ENCODE measurements at places on chromosomes 2 and 18.

DNA sequence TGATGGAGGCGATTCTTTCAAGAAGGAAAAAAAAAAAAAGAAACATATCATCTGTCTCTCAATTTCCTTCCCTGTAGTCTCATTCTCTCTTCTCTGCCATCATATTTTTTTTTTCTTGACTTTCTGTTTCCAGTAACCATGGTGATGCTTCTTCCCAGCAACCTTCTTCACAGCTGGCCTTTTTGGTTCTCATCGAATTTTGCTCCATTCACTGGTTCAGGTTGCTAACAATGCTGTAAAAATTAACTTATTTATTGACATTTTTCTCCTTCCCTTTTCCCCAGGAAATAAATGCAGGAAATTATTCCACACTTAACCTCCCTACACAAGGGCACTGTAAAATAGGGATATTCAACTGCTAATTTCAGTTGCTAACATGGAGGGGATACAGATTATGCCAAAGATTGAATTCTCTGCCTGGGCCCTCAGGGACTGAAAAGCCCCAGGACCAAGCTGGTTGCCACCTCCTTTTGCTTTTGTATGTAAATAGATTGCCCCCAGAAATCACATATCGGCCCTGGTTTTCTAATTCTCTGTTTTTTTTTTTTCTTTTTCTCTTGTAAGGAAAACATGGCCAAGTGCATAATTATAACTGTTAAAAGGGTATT is 154.7 kb downstream of the MAP2 start:
- no peak for DNase-seq

- no peak for DNase-seq
Observed at GRCh38 chr2:1891971-1892486, 147.7 kb upstream of the PXDN start.

GRCh38 chr2:109089602-109090300 is 39.3 kb upstream of the SH3RF3 start:
- no peak for DNase-seq

DNA sequence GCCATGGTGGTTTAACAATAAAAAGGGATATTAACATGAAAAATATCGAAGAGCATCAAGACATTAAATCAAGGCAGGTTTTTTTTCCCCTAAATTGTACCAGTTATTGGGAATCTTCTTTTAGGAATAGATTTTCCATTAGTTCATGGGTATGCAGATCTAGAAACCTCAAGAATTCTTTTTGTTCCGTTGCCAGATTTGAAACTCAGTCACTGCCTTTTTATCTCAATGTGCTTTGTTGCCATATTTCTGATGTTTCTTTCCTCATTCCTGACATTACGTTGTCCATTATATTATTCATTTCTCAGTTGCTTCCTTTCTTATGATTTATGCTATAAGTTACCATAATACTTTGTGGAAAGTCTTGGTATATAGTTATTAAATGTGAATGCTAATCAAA is 162.2 kb downstream of the CD226 start:
- no peak for DNase-seq

GRCh38 chr2:156915332-156915731 is 342.2 kb upstream of the GALNT5 start:
- DNase-seq, result no peak

DNA sequence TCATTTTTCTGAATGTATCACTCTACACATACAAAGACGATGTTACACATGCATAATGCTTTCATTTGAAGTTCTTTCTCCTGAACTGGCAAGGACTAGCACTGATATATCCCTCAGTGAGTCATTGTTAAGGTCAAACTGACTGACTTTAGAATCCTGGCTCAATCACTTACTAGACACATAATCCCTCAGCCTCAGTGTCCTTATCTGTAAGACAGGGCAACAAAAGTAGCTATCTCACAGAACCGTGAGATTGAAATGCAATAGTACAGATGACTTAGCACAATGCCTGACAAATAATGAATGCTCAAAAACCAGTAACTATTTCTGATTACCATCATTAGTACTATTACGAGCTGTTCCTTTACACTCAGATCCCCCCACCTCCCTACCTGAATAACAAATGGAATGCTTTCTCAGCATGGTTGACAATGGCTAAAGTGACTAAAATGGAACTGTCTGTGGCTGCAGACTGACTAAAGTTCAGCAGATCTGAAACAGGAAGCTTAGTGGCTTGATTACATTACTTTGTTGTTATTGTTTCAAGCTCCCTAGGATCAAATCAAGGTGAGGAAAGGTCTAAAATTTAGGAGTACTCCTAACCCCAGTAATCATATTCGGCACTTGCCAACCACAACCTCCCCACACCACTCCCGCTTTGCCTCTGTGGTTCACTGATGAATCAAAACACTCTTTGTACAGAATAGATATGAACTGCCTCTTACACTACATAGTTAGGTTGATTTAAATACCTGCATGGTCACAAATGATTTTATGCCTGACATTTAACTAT is 35.8 kb upstream of the CACNB4 start:
- DNase-seq, result peak; percentile 32

DNA sequence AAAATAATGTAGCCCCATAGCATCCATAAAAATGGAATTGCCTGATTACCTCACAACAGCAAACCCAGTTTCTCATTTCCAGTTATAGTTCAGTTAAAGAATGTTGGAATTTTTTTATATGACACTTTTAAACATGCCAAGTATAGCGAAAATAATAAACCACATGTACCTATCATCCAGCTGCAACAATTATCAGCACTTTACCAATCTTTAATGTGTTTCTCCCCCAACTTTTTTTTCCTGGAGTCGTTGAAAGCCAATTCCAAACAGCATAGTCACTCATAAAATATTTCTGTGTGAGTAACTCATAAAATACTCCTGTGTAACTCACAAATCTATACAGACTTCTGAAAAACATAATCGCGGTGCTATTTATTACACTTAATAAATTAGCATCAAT is 38.1 kb downstream of the SMAD4 start:
- DNase-seq, result no peak

DNA sequence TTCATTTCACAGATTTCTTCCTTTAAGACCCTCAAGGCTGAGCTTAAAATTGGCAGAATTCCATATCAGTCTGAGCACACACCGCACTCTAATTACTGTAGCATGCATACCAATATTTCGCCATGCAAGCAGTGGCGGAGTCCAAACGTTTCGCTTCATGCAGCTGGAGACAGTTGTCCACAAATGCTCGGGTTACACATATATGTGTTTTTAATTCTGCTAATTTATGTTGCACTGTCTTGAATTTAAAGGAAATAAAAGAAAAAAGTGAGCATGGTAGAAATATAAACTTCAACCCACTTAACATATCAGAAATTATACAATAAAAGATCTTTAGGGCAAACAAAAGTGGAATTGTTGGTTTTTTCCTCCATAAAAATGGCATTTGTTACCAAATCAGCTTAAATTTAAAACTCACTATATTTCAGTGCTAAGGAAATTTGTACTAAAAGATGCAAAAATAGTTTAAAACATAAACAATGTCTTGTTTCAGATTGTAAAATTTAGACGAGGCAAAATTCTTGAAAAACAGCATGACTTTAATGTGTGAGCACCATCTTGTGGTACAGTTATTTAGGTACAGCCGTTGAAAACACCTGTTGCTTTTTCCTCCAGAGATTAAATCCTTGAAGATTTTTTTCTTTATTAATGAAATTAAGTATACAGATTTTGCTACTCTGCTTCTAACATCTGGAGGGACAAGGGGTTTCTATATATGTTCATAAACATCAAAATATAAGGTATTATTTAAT is 24.1 kb upstream of the KANSL1L start:
- DNase-seq, result no peak

DNA sequence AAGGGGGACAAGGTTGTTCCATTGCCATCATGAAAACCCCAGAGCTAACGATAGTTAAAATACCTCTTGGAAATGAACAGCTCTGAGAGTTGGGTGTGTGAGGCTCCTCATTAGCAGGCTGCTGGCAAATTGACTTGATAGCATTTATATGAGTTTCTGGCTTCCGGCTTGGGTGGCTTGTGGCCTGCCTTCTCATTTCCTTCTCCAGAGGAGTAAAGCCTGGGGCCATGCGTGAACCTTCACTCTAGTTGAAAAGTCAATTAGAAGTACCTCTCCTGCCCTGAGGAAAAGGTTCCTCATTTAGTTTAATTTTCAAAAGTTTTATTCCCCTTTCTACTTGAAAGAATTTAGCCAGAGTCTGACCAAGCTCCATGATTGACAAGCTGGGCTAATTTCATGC is 67.1 kb downstream of the MGAT5 start:
- peak; percentile 29 for DNase-seq

DNA sequence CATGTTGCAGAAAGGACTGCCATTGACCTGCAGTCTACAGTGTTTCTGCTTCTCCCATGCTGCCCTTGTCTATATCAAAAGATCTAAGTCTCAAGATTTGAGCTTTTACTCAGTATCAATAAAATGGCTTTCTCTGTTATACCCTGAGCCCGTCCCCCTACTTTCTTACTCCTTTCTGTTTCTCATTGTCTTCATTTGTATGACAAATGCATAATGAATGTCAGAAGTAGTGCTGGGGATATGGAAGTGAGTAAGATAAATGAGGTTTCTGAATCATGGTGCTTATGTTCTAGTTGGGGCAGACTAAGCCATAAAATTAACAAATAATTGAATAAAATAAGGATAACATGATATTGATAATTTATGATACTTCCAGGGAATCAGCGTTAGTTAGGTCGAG is 128.6 kb downstream of the PARD3B start:
- no peak for DNase-seq

DNA sequence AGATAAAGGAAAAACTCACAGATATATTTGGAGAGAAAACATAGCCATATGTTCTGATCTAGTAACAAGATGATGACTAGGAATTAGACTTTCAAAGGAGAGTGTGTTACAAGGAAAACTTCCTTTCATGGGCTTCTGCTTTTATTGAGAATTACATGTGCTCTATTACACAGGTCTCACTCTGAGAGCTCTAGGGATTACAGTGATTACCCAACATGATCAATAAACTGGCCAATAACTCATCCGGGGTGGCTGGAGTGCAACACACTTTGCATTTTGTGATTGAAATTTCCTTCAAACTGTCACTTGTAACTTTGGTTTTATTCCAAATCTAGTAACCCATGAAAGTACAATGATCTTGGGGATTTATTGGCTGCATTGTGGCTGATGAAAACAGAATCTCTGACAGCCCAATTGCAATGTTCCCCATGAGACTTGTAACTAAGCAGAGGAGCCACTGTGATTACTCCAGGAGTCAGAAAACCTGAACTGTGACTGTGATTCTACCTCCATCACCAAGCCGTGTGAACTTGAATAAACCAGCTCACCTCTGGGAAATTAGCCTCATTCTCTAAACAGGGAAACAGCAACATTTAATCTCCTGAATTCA is 40.2 kb upstream of the LRRC30 start:
- no peak for DNase-seq

DNA sequence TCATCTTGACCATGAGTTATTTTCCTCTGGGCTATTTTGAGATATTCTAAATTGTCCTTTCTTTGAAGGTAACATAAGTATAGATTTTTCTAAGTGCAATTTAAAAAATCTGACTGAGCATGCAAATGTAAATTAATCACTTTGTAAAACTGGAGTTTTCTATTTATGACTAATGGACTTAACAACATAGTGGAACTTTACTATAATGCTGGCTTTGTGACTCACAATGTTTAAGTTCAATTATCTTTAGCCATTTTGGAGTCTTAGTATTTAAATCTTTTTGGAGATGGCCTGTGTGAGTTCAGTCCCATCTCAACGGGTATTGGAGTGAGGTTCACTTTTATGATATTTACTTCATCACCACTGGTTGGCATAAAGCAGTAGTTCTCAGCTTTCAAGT is 35.2 kb upstream of the NOSTRIN start:
- no peak for DNase-seq

- peak; percentile 25 for DNase-seq
Observed at GRCh38 chr2:98013407-98014042, 17.8 kb upstream of the TMEM131 start.

GRCh38 chr2:213145715-213146242 is 5.6 kb downstream of the IKZF2 start:
- no peak for DNase-seq

DNA sequence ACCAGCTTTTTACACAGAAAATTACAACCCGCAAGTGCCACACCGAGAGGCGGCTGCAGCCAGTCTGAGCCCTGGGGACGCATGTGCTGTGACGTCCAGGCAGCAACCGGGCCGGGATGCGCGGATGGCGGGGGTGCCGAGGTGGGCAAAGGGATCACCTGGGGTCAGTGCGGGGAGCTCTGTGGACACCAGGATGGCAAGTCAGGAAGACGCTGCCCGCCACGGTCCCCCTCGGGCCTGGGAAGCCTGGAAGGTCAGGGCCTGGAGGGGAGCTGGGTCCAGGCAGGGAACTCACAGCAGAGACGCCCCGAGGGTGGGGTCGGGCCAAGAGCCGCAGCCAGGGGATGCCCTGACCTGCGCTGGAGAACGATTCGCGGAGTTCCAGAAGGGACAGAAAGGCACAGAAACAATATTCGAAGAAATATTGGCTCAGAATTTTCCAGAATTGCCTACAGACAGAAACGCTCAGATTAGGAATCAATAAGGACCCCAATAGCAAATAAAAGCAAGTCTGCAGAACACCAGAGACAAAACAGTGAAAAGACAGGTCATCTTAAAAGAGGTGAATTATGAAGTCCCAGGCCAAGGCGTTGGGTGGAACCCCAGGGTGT is 11.7 kb upstream of the KIF1A start:
- no peak for DNase-seq

DNA sequence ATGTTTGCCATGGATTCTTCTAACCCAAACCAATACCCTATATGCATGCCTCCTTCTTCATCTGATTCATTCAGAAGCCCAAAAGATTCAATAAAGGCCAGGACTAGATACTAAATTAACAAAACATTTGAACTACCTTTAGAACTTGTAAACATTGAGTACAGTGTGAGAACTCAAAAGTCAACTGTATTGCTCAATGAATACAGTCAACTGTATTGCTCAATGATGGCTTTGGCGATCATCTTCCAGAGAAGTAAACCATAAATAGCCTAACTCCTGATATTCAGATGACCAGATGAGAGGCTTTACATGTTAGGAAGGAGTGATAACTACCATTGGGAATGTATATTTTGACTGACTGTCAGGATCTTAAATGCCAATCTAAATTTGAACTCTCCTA is 206.5 kb upstream of the ITGA4 start:
- DNase-seq, result no peak

DNA sequence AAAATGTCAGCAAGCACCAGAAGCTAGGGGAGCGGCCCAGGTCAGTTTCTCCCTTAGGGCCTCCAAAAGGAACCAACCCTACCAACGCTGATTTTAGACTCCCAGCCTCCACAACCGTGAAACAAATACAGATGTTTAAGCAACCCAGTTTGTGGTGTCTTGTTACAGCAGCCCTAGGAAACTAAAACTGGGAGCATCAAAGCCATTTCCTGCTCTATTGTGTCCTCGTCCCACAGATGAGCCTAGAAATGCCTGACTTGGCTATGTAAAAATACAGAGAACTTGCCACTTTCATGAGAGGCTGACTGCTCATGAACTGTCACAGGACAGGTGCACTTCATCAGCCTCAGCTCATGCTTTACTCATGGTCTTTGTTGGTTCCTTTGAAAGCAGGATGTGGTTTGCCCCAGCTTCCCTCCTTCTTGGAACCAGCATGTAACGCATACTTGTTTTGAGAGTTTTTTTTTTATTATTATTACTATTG is 97.6 kb upstream of the SLC39A10 start:
- DNase-seq, result peak; percentile 66

All from stimulated activated CD8-positive, alpha-beta memory T cell treated with anti-CD3 and anti-CD28 coated beads, Interleukin-15, amount 100 ng/mL, for 48 hours (primary cell).